ENCODE measurements at places on chromosomes 7 and 10.

GRCh38 chr10:69880301-69881081 is 78.8 kb downstream of the COL13A1 start:
- no peak for DNase-seq

DNA sequence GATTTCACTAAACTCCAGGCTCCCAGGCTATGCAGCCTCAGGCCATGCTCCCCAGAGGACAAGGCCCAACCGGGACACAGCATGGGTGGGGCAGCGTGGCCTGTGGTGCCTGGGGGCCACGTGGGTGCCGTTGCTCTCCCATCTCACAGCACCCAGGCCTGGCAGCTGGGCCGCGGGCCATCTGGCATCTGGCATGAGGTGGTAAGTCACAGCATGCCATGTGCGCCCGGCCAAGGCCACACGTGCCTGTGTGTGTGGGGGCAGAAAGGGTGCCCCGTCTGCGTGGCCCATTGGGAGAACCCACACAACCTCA is 204.1 kb downstream of the EBF3 start:
- no peak for DNase-seq

DNA sequence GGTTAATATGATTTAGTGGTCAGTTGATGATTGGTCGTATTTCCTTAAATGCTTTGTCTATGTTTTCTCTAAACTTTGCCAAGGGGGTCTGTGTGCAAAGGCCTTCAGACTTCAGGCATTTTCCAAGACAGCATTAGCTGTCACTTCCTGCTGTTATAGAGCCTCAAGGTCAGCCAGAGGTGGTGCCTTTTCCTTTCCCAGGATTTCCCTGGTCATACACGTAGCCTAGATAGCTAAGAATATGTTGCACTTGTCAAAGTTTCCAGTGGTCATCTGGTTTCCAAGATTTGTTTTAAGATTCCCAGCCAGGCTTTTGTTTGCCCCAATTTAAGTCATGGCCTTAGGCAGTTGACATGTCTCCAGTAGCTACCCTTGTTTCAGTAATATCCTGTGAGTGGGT is 133.2 kb upstream of the IGFBP3 start:
- no peak for DNase-seq

- DNase-seq = no peak
Measured at GRCh38 chr10:131424836-131425491, 113.4 kb upstream of the TCERG1L start.

DNA sequence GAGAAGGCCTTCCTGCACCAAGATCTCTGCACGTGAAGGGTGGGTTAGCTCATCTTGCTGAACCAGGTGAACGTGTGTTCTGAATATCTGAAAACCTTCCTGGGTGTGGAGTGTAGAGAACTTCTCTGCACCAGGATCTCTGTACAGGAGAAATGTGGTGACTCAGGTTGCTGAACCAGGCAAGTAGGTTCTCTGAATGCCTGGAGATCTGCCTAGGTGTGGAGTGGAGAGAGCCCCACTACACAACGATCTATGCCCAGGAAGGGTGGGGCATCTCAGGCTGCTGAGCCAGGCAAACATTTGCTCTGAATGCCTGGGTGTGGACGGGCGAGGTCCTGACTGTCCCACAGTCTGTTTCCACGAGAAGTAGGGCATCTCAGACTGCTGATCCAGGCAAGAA is 1002.3 kb upstream of the KCND2 start:
- DNase-seq = no peak

Data from effector memory CD4-positive, alpha-beta T cell (primary cell).